ENCODE measurements at places on chromosomes 1 and 21. TPM values are rescaled to one million over a fixed set of nuclear protein-coding genes. Genes with fewer than 3 reads are reported as not detected.

PPIAL4G gene
- not detected for total RNA-seq

PROK1 gene
- not detected for total RNA-seq

CCDC30 gene
- total RNA-seq = 0.97 TPM

ANKRD65 gene
- 0.05 TPM for total RNA-seq

MAP3K21 gene
- 7.3 TPM for total RNA-seq

HTR1D gene
- total RNA-seq = 16.4 TPM

PRR9 gene
- 0.10 TPM for total RNA-seq

VASH2 gene
- 3.1 TPM for total RNA-seq

C1orf94 gene
- not detected for total RNA-seq

PDZK1IP1 gene
- 7.1 TPM for total RNA-seq

GJA4 gene
- total RNA-seq = not detected

HMGCS2 gene
- not detected for total RNA-seq

CFAP45 gene
- total RNA-seq = 0.75 TPM

TOR1AIP1 gene
- total RNA-seq = 33.9 TPM

CD1C gene
- not detected for total RNA-seq

LMNA gene
- 735 TPM for total RNA-seq

RPS6KA1 gene
- 17.5 TPM for total RNA-seq

APCS gene
- 0.08 TPM for total RNA-seq

SPRR1A gene
- not detected for total RNA-seq

FMO1 gene
- not detected for total RNA-seq

FAM89A gene
- total RNA-seq = 14.4 TPM

OR2L8 gene
- total RNA-seq = not detected

FOXO6 gene
- total RNA-seq = 0.46 TPM

MXRA8 gene
- not detected for total RNA-seq

ERVH48-1 gene
- 0.04 TPM for total RNA-seq

CDK11A gene
- 23.8 TPM for total RNA-seq

MROH9 gene
- not detected for total RNA-seq

NR5A2 gene
- 3.9 TPM for total RNA-seq

UQCRHL gene
- total RNA-seq = 5.7 TPM

CIART gene
- 2.8 TPM for total RNA-seq

All from A549 treated with dexamethasone at 1 μM for 4 hours (cell line).